Activated CD4-positive, alpha-beta T cell treated with anti-CD3 and anti-CD28 coated beads, Interleukin-10, Interleukin-2, amounts not matched to agents 100 ng/mL and 50 ng/mL, durations not matched to agents 16 hours and 8 hours (primary cell): ENCODE measurements at places on chromosomes 3 and 15.

- no peak for DNase-seq
These were observed 6.3 kb upstream of the GTPBP8 start for GRCh38 chr3:112984485-112984884.

- DNase-seq = peak; percentile 46
These were observed 544.2 kb downstream of the FOXP1 start for GRCh38 chr3:71039332-71039731.

DNA sequence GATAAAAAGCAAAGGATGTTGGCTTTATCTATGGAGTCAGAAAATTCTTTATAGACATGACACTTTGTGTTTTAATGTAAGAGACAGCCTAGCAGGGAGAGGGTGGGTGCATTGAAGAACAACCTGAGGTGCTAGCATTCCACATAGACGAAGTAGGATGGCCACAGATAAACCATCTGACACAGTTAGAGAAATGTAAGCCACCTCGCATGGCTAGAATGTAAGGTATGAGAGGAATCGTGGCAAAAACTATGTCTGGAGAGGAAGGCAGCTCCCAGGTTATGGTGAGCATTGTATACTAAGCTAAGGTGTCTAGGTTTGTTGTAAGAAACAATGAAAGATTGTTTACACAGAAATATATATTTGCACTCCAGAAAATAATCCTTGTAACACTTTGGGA lies 194.0 kb upstream of the SLITRK3 start:
- no peak for DNase-seq

DNA sequence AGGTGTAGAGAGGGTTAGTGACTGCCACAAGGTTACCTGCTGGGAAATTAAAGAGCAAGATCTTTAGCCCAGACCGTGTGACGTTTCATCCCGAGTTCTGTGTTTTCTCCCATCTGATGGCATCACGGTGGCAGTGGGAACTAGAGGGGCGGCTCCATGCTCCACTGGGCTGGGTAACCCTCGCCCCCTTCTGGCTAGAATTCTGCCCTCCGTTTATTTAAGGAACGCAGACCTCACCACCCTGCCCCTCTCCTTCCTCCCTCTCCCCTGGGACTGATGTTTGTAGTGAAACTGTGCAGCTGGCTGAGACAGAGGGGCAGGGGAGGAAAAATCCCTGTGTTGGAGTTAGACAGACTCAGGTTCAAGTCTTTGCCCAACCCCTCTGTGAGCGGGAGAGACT lies 65.6 kb downstream of the ITGA11 start:
- DNase-seq = no peak

DNA sequence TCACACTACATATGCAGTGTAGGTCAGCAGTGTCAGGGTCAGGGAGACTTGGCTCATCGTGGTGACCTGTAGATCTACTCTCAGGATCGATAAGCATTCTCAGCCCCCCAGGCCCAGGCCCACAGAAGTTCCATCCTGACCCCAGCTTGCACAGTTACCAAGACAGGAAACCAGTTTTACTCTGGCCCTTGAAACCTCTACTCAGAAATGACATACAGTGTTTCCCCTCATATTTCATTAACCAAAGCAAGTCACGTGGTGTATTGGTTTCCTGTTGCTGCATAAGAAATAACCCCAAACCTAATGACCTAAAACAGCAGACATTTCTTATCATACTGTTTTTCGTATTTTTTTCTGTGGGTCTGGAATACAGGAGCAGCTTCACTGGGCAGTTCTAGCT lies 242.2 kb downstream of the SLCO3A1 start:
- peak; percentile 55 for DNase-seq

DNA sequence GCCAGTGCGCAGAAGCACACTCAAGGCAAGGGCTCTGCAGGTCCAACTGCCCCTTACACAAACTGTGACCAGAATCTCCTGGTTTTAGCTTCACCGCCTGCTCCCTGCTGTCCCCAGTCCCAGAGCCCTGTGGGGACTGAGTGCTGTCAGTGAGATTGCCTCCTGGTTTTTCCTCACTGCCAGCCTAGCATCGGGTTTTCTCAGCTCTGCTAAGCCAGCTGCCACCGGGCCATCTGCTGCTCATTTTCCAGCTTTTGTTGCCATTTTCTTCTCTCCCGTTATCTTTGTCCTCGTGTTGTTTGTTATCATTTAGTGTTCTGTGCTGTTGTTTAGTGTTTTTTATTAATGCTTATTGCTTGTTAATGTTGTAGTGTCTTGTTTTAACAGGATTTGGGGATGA lies 79.5 kb upstream of the BLM start:
- DNase-seq = no peak

GRCh38 chr3:65995515-65995914 lies 43.2 kb downstream of the MAGI1 start:
- no peak for DNase-seq

DNA sequence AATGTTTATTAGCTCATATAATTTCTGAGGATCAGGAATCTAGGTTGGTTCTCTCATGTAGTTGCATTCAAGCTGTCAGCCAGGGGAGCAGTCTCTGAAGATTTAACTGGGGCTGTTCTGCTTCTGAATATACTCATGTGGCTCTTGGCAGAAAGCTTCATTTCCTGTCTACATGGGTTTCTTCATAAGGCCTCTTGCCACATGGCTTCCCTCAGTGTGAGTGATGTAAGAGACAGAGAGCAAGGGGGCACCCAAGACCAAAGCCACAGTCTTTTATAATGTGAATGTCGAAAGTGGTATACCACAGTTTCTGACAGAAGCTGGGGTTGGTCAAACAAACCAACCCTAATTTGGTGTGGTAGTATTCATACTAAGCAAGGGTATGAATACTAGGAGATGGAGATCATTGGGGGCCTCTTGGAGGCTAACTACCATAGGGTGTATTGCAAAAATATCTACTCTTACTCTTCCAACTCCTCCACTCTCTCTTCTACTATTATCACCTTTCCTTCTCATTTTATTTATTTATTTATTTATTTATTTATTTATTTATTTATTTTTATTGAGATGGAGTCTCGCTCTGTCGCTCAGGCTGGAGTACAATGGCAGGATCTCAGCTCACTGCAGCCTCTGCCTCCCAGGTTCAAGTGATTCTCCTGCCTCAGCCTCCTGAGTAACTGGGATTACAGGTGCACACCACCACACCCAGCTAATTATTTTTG lies 123.8 kb downstream of the B3GALNT1 start:
- DNase-seq = peak; percentile 59
